ENCODE measurements at places on chromosomes 12 and 14.
A peak's percentile ranks its signal among the peaks of the same experiment; 100 is the strongest.

DNA sequence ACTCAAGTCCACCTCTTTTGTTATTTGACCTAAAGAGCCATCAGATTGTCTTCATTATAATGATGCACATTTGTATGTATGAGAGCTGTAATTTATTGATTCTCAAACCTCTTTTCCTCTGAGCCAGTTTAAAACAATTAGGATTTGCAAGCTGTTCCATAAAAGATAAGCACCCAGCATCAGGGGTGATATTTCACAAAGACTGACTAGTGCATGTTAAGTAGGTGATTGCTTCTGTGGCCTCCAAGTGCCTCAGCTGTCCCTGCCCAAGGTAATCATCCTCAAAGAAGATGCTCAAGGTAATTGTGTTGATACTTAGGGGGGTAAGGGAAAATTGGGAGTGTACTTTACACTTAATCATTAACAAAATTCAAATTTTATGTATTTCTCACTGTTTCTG, 18.2 kb downstream of the CEP128 start:
- no peak for DNase-seq

- peak; percentile 47 for DNase-seq
These were observed 9.2 kb upstream of the LBHD2 start for GRCh38 chr14:103074729-103075367.

DNA sequence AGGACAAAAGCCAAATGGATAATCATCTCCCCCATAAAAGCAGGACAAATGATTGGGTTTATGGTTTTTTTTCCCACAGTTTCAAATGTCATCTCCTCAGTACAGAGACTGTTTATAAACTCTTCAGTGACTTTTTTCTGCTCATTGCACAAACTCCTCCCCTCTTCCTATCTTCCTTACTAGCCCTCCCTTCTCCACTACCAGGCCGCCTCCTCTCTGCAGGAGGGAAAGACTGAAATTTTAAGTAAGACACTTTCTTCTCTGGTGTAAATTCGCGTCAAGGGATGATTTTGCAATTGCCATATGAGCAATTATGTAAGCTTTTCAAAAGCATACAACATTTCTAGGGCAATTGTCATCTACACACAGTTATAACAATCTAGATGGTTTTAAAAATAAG, 37.0 kb downstream of the BTG1 start:
- DNase-seq = peak; percentile 60

DNA sequence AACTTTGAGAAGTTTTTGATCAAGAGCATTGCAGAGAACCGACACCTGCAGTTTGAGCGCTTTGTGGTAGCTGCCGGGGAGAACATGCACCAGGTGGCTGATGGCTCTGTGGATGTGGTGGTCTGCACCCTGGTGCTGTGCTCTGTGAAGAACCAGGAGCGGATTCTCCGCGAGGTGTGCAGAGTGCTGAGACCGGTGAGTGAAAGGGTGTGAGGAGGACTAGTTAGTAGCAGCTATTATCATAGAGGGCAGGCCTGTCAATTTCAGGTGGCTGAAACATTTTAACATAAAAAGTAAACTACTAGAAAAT, 27.0 kb upstream of the HIGD1C start:
- DNase-seq = no peak

- no peak for DNase-seq
These were observed 429.4 kb downstream of the PCNX1 start for GRCh38 chr14:71336489-71337192.

DNA sequence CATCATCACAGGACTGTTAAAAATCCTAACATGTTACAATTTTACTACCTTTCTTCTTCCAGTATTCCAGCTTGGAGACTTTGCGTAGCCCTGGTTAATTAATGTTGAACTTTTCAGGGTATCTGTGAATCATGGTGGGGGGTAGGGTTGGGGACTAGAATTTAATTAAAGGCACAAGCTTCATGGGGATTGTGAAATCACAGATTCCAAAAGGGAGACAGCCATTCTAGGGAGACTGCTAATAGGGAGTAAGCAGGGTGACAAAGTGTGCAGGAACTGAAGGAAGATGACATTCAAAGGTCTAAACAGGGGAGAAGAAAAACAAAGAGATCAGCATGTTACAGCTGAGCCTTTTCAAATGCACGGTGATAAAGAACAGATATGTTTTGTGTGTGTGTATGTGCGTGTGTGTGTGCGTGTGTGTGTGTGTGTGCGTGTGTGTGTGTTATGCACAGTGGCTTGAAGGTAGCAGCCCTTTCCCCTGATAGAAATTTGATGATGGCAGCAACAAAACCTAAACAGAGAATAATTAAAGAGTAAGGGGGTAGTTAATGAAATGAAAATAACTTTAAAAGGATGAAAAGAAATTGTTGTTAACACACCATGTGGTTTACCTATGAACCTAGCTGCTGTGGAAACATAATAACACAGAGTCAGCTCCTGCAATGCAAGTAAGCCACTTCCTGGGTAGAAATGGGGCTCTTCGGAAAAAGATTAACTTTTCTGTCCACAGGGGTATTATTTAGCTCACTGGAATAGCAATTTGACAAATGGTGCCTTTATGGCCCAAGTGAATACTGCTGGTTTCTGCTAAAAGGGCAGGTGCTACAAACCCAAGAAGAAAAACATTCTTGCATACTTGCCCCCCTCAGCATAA, 581.7 kb downstream of the DIO2 start:
- DNase-seq = no peak

DNA sequence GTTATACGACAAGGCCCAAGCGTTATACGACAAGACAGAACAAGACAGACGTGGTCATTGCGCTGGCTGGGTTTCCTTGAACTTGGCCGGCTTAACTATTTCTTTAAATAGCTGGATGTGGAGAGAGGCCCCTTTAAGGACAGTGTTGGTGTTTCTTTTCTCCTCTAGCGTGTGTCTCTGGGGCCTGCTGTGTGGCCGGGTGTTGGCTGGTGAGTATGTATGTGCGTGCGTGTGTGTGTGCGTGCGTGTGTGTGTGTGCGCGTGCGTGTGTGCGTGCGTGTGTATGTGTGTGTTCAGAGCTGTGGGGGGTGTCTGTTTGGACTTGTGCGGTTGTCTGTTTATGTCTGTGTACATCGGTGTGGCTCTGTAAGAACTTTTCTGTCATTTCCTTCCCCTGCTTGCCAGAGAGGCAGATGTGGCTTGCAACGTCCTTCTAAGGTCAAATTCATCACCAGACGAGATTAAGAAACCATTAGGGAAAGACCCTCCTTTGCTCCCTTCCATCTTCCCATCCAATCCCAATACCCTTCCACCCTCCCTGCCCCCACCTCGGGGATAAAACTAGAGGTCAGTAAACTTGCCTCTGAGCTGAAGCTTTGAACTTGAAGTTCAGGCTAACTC, 78.6 kb upstream of the TBX3 start:
- no peak for DNase-seq

- DNase-seq = no peak
These were observed 624 bp upstream of the PLEKHD1 start for GRCh38 chr14:69483765-69484443.

GRCh38 chr14:104582662-104583061, 3.1 kb downstream of the C14orf180 start:
- DNase-seq = no peak

DNA sequence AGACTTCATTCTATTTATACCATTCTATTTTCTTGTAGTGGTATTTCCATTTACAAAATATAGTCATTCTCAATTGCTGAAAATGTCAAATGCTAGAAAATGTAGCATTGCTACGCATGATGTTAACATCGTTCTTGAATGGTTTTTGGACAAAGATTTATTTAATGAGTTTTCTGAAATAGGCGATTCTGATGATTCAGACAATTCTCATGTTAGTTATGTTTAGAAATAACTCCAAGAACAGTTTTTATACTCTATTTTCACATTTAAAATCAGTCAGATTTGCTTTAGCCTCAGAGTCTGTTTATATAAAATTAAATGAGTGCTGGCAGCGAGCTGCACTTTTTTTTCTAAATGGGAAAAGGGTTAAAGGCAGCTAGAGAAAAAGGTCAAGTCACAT, 414.8 kb upstream of the MGAT4C start:
- no peak for DNase-seq

- DNase-seq = no peak
These were observed 41.5 kb downstream of the APAF1 start for GRCh38 chr12:98686603-98687002.

- DNase-seq = no peak
These were observed 16.6 kb upstream of the CLEC2A start for GRCh38 chr12:9948606-9949296.

GRCh38 chr12:56165369-56165768, 7.2 kb downstream of the MYL6 start:
- DNase-seq = no peak

DNA sequence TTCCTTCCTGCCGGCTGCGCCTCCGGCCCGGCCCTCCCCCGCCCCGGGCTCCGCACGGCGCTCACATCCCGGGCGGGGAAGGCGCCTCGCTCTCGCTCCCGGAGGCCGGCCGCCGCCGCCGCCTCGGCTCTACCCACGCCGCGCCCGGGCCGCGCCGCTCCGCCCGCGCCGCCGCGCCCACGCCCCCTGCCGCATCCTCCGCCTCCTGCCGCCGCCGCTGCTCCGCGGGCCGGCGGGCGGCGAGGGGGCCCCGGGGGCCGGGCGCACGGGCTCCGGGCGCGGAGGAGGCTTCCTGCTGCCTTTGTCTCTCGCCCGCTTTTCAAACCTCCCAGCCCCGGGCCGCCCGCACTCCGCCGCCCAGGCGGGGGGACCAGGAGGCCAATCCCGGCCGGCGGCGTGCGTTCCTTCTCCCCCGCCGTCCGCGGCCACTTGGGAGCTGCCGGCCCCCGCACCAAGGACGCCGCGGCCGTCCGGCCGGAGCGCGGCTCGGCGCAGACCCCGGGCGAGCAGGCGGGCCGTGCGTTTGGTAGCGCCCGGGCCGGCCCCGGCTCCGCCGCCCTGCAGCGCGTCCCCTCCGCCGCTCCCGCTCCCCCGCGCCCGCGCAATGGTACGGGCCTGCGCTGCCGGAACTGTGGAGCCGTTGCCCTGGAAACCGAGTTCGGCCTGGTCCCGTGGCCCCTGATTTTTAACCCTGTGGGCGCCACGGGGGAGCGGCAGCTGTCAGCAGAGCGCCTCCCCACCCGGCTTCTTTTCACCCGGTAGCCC, at the start of gene FBXL14:
Gene FBXL14 (minus strand): TSS at position 321 of the 765 bp plus-strand sequence. CDS start 515 bp downstream, outside the sequence.
- DNase-seq = peak; percentile 85

- DNase-seq = no peak
These were observed 7.0 kb upstream of the B4GALNT3 start for GRCh38 chr12:452667-453210.

DNA sequence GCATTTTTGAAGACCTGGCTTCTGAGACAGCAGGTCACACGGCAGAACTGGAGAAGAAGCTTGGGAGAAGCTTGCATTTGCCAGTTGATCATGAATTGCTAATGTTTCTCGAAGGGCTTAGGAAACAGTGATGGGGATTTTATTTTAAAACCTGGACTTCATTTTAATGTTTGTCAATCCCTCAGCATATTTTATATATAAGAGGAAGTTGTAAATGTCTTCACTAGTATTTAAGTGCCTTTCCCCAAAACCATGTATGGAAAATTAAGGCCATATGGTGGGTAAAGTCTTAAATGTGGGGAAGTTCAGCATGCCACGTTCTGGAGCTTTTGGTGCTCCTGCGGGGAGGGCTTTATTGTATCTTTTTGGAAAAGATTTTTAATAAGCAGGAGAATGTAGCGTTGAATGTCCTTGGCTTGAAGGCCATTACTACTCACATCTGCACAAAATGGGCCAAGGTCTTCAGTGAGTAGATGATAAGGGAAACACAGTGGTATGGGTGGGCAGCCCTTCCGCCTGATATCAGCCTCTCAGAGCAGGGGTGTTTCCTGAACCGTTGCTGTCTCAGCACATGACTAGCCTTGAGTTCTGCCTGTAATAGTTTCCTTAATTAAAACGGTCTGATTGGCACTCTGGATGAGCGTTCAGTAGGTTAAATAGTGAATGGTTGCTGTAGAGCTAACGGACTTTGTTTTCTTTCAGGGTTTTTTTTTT, 511.4 kb downstream of the PCNX1 start:
- no peak for DNase-seq

GRCh38 chr12:68896881-68897540, 36.0 kb downstream of the CPM start:
- peak; percentile 13 for DNase-seq

- no peak for DNase-seq
These were observed 29.4 kb downstream of the NUAK1 start for GRCh38 chr12:106109168-106109910.

DNA sequence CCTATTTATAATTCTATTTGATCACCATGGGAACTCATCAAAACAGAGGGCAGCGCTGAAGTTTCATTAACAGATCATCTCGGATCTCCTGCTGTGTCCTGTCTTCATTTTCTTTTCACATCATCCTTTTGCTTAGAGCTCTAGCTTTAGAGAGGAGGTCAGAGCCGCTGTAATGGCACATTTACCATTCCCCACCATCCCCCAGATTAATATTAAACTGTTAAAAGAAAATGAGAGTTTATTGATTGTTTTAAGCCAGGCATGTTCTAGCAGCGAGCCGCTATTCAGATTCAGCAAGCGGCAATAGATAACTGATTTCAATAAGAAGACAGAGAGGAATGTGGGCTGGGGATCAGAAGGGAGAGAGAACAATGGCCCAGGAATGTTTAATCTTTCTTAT, 308.8 kb downstream of the EGLN3 start:
- DNase-seq = no peak
